AG08396 (cell line): ENCODE measurements at places on chromosomes 2 and 18.

GRCh38 chr18:596288-596881 is 403 bp upstream of the CLUL1 start:
- DNase-seq = no peak

- DNase-seq = no peak
Observed at GRCh38 chr2:216391401-216391800, 19.1 kb upstream of the MARCHF4 start.

DNA sequence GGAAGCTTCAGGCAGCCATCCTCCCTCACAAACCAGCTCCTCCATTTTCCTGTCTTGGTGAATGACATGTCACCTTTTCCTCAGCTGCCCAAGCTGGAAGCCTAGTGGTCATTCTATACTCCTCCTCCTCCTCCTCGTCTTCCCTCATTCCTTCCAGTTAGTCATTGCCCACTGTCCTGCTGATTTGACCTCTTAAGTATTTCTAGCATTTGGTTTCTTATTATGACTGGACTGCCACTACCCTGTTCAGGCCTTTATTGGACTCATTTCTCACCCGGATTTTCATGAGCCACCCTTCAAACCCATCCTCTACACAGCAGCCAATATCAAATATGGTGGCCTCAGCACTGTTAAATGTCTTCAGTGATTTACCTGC is 21.9 kb upstream of the MGAT5 start:
- DNase-seq = peak; percentile 53

DNA sequence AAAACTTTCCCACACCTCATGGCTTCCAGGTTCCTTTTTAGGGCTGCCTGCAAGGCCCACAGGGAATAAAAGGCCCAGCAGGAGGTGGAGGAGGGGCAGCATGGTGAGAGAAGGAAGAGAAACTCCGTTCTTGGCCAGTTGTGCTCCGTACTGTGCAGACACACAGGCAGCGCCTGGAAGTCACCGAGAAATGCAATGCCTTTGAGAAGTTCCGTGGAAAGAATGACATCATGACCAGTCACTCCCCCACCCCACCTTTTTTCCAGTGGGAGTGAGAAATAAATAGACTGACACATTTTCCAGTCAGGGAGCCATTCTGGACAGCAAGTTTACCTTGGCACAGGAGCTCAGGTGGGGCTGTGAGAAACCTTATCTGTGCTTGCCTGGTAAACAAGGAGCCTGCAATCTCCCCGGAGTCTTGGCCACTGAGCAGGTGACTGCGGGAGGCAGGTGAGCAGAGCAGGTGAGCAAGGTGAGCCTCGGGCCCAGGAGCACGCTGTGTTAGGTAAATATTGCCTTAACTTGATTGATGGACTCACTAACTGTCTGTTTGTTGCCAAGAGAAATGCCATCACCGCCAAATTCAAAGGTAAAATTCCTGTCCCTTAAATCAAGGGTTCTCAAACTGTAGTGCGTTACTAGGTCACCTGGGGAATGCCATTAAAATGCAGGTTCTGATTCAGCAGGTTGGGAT is 13.5 kb upstream of the LBH start:
- no peak for DNase-seq

- DNase-seq = peak; percentile 49
Observed at GRCh38 chr2:127173057-127173456, 47.0 kb downstream of the CYP27C1 start.

DNA sequence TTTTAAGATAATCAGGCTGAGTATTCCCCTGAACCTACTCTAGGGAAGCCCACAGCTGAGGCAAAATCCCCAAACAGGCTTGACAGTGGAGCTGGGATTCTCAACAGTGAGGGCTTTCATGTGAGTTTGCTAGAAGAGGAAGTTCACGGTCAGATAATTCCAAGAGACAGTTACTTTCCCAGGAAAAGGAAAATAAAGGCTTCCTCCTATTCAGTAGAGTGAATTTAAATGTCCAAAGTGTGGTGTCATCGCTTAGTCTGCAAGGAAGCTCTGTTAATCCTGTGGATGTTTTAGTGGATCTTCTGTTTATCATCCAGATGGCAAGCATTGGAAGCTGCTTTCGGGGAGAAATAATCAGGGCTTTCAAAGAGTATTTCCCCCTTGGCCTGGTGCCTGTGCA is 119.8 kb downstream of the RPIA start:
- DNase-seq = no peak

- no peak for DNase-seq
Observed at GRCh38 chr2:162656516-162656915, 182.1 kb downstream of the KCNH7 start.

GRCh38 chr18:2656237-2656980 is 883 bp downstream of the SMCHD1 start:
- peak; percentile 47 for DNase-seq
